ENCODE measurements at places on chromosomes 3 and 15. TPM values are rescaled to one million over a fixed set of nuclear protein-coding genes. Genes with fewer than 3 reads are reported as not detected.

- no peak for DNase-seq
Measured at GRCh38 chr15:70059476-70060213, 38.1 kb downstream of the TLE3 start.

Gene MORC1
- not detected for total RNA-seq

- DNase-seq = no peak
Measured at GRCh38 chr3:27724459-27725197, 2.5 kb upstream of the EOMES start.

DNA sequence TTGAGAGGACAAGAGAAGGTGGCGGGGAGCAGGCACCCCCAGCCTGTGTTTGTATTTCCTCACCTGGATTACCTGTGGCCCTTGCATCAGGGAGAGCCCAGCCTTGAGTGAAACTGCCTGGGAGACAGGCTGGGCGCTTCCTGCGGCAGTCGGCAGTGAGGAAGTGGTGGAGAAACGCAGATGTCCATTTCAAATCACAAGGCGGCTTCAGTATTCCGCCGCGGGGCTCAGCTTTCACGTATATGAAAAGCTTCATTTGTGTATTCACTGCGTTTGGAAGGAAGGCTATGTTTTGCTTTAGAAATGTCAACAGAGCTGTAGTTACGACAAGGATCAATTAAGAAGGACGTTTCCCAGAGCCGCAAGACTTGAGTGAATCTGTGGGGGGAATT lies 167.4 kb upstream of the CTDSPL start:
- peak; percentile 90 for DNase-seq

DNA sequence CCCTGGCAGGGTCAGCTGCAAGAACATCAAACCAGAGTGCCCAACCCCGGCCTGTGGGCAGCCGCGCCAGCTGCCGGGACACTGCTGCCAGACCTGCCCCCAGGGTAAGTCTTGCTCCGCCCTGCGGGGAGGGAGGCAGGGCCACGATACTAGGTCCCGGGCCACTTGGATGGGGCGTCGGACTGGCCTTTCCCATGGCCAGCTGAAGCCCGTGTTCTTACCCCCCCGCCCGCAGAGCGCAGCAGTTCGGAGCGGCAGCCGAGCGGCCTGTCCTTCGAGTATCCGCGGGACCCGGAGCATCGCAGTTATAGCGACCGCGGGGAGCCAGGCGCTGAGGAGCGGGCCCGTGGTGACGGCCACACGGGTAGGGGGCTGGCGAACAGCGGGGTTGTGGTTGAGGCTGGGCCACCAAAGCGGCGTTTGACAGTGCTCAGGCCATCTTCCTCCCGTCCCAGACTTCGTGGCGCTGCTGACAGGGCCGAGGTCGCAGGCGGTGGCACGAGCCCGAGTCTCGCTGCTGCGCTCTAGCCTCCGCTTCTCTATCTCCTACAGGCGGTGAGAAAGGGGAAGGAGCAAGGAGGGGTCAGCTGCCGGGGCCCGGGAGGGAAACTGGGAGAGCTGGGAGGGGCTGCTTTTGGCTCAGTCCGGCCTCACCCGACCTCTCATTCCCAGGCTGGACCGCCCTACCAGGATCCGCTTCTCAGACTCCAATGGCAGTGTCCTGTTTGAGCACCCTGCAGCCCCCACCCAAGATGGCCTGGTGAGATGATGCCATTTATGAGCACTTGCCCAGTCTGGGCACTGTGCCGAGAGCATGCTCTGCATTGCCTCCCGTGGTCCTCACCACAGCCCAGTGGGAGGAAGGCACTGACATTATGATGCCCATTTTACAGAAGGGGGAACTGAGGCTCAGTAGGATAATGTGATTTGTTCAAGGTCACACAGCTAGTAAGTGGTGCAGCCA lies 1.7 kb downstream of the CHRD start:
- peak; percentile 38 for DNase-seq

GRCh38 chr3:56190130-56190529 lies 278.1 kb downstream of the ERC2 start:
- DNase-seq = no peak

DNA sequence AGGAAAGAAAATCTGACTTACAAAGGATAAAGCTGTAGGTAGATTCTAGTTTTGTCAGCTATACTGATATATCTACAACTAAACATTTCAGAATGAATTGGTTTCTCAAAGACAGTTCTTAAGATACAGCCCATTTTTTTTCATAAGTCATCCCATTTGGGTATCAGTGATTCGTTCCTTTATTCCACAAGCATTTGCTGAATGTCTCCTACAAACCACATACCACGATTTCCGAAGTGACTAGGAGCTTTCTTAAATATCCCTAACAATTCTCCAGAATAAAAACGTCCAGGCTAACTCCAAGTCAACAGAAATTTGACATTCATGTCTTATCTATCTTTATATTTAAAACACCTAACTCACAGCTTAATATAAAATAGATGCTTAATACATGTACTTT lies 59.8 kb downstream of the TP53BP1 start:
- DNase-seq = no peak

GRCh38 chr3:61574854-61575253 lies 13.5 kb downstream of the PTPRG start:
- no peak for DNase-seq

GRCh38 chr3:35393901-35394799 lies 245.2 kb upstream of the ARPP21 start:
- DNase-seq = peak; percentile 94

Gene ATRIP
- 8.7 TPM for total RNA-seq

DNA sequence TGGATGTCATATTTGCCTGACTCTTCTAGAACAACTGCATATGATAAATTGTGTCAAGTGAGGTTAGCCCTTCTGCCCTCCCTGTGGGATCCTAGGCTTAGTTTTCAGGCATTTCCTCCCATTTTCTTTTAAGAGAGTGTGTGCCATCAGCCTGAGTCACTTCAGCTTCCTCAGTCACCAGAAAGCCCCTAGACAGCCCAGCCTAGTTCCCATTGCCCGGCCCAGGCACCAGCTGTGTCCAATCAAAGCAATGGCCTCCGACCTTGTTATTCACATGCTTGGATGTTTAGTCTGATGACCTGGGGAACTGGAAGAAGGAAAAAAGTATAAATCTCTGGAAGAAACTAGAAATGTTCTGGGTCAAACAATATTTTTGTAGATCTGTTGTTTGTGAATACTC lies 221.9 kb upstream of the LRIG1 start:
- no peak for DNase-seq

- no peak for DNase-seq
Measured at GRCh38 chr3:58383476-58383875, 50.2 kb downstream of the PDHB start.

- no peak for DNase-seq
Measured at GRCh38 chr3:65955792-65956477, 82.8 kb downstream of the MAGI1 start.

DNA sequence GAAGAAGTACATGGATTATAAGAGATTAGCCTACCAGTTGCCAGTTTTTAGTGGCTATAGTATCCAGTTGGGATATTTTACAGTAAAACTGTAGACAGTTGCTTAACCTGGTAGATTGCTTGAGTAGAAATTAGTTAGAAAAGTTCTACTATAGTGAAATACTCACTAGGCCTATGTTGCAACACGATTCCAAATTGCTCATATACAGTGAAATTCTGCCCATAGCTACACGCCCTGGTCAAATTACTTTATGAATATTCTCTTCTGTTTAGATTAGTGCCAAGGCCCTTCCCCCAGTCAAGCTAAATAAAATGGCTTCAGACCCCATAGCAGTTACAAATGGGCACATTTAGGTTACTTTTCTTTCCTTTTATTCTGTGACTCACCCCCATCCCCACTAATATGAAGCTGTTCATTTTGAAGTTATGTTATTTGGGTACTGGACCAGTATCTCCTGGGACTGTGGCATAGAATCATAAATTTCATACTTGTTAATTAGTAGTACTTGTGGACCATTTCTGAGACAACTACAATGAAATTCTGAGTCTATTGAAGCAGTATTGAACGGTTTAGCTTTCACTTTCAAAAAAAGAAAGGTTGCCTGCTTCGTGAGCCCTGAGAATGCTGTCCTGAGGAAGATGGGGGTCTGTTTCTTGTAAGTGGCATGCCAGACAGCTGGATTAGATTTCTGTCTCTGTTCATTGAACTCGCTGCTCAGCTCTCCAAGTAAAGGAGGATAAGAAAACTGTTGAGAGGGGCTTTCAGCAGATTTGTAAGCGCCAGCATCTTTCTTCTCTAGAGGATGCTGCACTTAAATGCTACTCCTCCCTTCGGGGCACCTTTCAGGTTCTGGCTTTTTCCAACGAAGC lies 65.8 kb upstream of the CFAP20DC start:
- peak; percentile 18 for DNase-seq

DNA sequence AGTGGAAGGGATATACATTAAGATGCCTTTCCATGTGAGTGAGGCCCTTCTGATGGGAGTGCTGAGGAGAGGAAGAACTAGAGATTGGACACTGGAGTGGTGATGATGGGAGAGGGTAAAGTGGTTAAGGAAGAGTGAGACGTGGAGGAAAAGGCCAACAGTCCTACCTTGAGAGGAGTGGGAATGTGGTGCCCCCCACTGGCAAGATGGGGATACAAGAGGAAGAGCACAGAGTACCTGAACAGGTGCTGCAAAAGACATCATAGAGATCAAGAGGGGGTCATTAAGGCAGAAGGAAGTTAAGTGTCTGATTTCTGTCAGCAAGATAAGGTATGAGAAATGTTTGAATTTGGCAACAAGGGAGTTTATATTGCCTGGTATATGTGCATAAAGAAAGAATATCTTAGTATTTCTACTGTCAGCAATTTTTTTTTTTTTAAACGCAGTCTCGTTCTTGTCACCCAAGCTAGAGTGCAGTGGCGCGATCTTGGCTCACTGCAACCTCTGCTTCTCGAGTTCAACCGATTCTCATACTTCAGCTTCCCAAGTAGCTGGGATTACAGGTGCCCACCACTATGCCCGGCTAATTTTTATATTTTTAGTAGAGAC lies 34.0 kb downstream of the ARIH2 start:
- peak; percentile 10 for DNase-seq

Gene PLA2G4D
- not detected for total RNA-seq

DNA sequence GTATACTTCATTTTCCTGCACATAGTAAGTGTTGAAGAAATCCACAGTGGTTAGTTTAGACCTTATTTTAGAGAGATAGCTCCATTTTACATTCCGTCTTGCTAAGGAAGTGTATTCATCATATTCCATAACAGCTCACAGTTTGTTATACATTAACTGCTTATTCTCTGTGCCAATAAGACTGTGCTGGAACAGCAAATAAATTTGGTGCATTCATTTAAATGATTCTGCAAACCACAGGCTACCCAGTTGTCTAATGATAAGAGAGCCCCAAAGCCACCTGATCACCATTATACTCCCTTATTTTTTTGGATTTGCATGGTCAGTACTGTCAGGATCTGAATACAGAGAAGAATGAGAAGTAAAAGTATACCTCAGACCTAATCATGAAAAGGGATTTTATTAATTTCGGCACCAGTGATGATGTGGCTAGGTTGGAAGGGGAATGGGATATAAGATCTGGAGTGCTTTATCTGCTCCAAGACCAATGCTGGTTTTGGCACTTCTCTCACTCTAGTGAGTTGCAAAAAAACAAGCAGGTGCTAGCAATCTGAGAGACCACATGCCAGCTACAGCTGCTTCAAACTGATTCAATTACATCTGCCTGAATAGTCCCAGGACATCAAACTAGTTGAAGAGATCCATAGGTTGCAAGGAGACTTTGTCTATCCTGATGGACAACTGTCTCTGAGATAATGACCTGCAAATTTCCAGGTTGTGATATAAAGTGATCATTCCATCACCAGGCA lies 254.8 kb downstream of the ZBTB20 start:
- peak; percentile 82 for DNase-seq

GRCh38 chr15:75201616-75202250 lies at the start of gene C15orf39:
Gene C15orf39 (plus strand): TSS chr15:75201882. CDS start chr15:75206049, 4,167 bp downstream.
- peak; percentile 85 for DNase-seq

DNA sequence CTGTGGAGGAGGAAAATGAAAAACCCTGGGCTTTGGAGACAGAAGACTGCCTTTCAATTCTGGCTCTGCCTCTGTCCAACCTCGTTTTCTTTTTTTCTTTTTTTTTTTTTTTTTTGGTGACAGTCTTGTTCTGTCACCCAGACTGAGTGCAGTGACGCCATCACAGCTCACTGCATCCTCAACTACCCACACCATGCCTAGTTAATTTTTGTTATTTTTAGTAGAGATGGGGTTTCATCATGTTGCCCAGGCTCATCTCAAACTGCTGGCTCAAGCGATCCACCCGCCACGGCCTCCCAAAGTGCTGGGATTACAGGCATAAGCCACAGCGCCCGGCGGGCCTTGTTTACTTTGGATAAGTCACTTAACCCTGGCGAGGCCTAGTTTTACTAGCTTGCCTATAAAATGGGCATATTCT lies 66.3 kb upstream of the SLC25A26 start:
- peak; percentile 15 for DNase-seq

Gene MME
- 11.5 TPM for total RNA-seq

GRCh38 chr3:17771177-17772017 lies 29.0 kb upstream of the TBC1D5 start:
- no peak for DNase-seq

DNA sequence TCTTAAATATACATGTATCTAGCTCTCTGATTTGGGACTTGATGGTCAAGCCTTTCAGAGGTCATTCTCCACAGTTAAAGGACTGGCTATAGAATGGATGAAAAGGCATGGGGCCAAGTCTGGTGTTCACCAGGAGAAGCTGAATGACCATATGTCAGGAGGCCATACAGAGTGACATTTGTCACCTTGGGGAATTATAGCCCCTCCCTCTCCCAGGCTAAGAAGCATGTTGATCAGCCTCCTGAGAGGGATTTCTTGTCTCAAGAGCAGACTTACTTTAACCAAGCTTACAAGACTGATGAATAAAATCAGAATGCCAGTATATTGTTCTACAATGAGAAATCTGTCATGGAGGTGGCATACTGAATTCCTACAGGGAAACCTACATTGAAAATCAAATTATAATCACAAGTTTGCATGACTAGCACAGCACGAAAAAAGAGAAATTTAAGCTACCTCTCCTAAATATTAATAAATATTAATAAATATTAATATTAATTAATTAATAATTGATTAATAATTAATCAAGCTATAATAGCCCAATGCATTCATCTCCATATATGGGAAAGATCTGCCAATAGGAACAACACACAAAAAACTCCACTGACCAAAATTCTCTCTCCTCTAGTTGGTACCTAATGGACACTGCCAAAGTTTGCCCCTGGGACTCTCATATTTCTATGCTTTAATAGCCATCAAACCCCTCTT lies 47.3 kb downstream of the ATP8B4 start:
- no peak for DNase-seq

- peak; percentile 82 for DNase-seq
Measured at GRCh38 chr15:62758126-62758951, 284.2 kb upstream of the TPM1 start.

DNA sequence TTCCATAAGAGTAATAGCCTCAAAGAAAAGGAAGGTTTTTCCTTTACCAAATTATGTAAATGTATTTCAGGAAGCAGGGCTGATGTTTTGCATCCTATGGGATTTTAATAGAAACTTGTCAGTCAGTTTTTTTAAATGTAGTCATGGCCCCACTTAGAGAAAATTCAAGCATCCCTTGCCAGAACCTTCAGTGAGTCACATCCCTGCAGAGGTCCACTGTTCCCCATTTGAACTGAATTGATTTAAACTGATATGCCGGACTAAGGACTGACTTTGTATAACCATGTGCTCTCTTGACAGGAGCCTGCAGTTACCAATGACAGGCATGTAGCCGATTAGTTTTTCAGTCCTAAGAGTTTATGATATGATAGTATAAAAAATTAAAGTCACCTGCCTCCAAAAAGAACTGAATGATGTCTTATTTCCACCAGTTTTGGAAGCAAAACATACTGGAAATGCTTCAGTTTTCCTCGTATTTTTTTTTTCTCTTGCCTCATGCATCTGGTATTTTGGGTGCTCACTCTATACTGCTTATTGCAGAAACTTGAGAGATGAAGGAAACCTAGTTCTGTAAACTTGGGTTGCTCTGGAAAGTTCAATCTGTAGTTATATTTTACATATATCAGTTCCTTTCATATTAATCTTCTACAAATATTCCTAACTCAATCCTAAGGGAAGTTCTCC lies 30.7 kb downstream of the LRTM1 start:
- no peak for DNase-seq

Data from tongue (tissue), 3 donors.